ENCODE measurements at places on chromosomes 6 and 20.

DNA sequence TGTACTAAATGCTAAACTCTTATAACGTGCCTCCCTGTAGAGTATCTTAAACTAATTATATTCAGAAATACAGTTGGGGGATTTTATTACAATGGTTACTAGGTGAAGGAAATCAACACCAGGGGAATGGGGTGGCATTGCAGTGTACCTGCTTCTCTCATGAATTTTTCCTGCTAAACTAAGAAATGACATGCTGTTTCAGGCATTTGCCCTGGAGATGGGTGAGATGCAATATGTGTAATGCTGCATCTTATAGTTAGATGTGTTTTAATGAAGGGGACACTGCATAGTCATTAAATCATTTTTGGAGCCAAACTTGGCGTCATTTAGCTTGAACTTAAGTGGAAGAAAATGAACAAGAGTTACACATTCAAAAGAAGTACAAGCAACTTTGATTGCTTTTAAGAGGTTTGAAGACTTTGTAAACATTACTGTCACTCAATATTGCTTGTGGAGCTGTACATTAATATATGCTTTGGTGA lies 4.3 kb downstream of the EYA4 start:
- DNase-seq, result no peak

DNA sequence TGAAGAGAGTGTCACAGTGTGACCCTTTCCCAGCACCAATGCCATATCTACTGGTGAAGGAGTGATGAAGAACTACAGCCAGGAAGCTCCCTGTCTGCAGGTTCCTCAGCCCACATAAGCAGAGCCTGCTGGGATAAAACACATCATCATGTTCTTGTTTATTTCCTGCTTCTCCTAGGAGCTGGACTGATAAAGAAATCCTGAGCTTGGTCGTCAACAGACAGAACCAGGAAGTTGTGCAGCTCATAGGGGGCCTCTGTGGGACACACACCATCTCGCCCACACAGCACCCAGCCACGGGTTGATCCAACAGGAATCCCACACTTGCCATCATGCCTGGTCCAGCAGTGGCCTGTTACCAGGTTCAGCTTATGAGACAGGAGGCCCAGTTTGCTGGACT lies 2.8 kb upstream of the CSTL1 start:
- DNase-seq, result no peak

DNA sequence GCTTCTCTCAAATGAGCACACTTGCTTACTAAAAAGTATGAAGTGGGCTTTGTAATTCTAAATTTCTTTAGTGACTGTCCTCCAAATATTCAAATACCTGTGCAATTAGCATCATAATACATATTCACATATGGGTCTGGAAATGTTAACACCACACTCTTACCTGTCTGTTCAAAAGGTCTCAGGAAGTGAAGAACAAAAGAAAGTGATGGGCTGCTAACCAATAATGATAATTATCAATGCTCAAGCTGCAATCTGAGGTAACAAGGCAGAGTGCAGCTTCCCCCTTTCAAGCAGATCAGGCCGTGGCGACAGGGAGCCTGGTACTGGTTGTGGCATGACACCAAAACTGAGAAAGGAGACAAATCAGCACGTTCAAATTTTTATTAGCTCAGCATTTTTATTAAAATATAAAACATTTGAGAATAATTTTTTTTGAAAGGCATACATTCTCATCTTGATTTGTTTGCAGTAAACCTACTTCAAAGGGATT lies 1044.7 kb upstream of the EPHA7 start:
- no peak for DNase-seq

DNA sequence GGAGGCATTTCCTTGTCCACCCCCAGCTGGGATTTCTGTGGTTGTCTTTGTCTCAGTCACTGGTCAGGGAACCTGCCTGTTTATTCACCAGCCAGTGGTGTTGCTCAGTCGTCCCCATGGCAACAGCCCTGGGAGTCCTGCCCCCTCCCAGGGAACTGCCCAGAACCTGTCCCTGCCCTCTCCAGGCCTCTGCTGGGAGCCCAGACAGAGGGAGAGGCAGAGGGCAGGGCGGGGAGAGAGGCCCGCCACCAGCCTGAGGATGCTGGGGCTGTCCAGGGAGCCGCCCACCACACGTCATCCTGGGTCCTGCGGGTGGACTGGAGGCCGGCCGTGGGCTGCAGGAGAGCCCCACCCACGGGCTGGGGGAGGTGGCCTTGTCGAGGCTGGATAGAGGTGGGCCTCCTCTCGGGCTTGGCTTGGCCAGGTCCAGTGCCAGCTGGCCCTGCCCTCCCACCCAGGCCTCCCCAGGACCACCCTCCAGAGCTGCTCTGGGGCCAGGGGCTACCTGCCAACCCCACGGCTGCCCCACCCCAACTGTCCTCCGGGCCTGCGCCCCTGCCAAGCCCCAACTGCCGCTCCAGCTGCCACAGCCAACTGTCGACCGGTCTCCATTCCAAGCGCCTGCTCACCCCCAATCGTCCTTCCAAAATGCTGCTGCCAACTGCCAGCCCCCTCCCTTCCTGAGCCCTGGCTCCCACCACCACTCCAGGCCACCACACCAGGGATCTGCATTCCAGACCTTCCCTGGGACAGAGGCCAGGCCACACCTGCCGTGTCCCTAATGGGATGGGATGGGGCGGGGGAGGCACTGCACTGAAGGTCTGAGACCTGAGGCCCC lies 4.2 kb upstream of the ZBTB46 start:
- no peak for DNase-seq

GRCh38 chr20:58137651-58138265 lies 90.7 kb downstream of the ANKRD60 start:
- no peak for DNase-seq

GRCh38 chr6:108492131-108492766 lies 68.5 kb upstream of the FOXO3 start:
- DNase-seq, result no peak

GRCh38 chr6:39821046-39821740 lies 29.0 kb downstream of the DAAM2 start:
- DNase-seq, result no peak

- DNase-seq, result no peak
Observed at GRCh38 chr6:34961574-34961973, 72.5 kb downstream of the ANKS1A start.

DNA sequence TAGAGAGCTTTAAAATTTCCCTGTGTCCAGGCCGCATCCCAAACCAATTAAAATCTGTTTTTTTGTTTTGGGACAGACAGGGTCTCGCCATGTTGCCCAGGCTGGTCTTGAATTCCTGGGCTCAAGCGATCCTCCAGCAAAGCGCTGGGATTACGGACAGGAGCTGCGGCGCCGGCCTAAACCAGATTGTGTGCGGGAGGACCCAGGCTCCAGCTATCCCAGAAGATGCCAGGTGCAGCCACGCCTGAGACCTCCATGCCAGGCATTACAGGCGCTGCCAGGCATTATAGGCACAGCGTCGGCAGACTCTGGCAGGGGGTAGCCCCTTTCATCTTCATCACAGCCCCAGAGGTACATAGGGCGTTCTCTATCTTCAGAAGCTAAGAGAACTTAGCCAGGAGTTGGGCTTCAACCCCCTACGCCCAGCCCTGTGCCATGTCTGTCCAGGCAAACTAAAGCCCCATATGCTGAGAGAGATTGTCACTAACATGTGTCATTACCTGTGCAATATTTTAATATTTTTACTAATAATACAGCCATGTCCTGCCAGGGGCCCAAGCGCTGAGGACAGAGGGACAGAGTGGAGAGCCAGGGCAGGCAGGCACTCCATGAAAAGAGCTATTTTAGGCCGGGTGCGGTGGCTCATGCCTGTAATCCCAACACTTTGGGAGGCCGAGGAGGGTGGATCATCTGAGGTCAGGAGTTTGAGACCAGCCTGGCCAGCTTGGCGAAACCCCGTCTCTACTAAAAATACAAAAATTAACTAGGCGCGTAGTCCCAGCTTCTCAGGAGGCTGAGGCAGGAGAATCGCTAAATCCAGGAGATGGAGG lies 9.8 kb upstream of the GRM4 start:
- no peak for DNase-seq

- no peak for DNase-seq
Observed at GRCh38 chr20:4325548-4326187, 310.3 kb upstream of the RNF24 start.

- no peak for DNase-seq
Observed at GRCh38 chr6:37607944-37608343, 89.7 kb downstream of the MDGA1 start.

- no peak for DNase-seq
Observed at GRCh38 chr6:47169785-47170616, 127.9 kb upstream of the ADGRF1 start.

DNA sequence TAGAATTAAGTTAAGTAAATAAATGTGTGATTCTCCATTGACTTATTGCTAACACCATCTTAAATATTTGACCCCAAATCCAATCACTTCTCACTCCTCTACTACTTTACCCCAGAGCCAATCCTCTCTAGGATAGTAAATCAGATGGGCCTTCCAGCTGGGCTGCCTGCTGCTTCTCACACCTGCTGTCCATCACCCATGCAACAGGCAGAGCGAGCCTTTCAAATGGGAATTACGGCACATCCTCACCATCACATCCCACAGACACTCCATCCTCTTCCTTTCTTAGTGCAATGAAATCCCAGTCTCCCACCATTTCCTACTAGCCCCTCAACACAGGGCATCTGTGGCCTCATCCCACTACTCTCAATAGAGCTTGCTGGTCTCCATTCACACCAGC lies 34.0 kb downstream of the HLA-F start:
- no peak for DNase-seq

DNA sequence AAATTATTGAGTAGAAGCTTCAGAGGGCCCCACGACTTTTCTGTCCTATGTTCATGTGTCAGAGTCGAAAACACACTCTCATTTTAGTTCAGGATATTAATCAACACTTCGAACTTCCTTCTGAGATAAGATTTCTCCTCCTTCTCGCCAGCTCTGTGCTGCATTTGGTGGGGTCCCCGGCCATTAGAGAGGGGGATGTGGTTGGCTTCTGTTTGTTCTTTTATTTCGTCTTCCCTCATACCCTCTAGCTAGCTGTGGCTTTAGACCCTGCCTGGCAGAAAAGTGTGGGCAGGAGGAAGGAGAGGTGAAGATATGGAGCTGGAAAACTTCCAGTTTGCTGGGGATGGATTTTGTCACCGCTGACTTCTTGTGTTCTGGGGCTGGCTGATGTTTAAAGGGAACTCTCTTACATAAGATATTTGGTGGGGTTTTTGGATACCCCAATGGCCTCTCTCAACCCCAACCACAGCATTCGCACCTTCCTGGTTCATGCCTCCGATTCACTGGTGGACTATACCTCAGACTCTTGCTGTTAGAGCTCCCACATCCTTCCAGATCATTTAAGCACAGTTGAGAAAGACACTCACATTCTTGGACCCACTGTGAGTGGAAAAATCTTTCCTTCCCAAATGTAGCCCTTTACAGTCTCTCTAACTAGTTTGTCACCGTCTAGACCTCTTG lies 30.7 kb upstream of the TMX4 start:
- DNase-seq, result no peak

DNA sequence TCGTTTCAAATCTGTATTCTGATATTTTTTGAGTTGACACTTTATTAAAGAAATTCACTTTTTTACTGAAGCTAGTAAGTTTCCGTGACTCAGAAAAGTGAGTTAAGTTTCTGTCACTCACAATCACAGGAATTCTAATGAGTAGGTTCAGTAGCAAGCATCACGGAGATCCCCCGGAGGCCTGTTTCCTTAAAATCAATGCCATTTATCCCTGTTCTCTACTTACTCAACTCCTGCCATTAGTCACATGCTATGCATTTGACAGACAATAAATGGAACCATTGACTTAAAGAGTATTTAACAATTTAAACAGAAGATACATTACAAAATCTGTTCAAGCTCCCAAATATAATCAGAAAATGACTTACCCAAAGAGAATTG lies 9.1 kb downstream of the SLC18B1 start:
- no peak for DNase-seq

DNA sequence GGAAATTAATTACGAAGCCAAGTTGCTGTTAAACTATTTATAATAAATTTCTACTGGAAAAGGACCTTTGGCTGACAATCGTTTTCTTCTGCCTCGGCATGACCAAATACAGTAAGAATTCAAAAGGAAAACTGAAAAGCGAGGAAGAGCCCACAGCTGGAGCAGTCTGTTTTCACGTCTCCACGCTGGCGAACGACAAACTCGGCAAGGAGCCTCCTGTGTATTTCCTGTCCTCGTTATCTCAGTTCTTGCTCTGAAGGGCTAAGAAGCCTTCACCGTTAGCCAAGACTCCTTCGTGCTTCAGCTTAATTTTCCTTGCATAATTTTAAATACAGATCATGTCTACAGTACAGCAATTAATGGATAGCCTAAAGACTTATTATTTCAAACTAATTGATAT lies 214.3 kb upstream of the PLCB4 start:
- DNase-seq, result no peak

GRCh38 chr20:63747622-63748069 lies 8.1 kb downstream of the SLC2A4RG start:
- no peak for DNase-seq

GRCh38 chr6:151409679-151410078 lies 18.3 kb upstream of the ZBTB2 start:
- DNase-seq, result no peak

DNA sequence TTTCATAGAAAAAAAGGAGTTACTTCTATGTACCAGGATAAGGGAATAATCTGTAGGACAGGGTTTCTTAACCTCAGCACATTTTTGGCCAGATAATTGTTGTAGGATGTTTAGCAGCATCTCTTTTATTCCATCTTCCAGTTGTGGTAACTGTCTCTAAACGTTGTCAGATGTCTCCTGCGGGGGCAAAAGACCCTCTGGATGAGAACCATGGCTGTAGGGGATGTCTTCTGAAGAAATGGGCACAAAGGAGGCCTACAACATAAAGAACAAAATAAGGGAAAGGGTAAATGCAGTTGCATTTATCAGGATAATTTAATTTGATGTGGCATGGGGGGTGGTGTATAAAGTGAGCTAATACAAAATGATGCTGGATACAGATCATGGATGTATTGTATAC lies 4.1 kb upstream of the FBXO5 start:
- DNase-seq, result no peak

GRCh38 chr6:107152638-107153430 lies 37.5 kb upstream of the BEND3 start:
- no peak for DNase-seq

DNA sequence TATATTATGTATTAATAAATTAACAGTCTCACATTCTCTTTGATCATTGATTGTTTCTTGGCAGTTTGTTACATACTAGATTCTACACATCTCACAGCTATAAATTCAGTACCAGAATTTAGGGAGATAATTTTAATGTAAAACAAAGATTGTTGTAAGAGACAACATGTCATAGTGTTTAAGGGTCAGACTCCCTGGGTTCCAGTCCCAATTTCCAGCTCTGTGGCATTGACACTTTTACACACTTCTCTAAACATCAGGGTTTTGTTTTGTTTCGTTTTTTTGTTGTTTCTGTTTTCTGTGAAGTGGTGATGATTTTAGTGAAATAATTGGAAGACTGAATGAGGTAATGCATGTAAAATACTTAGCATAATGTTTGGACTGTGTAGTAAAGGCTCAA lies 19.9 kb downstream of the ADGRB3 start:
- no peak for DNase-seq

DNA sequence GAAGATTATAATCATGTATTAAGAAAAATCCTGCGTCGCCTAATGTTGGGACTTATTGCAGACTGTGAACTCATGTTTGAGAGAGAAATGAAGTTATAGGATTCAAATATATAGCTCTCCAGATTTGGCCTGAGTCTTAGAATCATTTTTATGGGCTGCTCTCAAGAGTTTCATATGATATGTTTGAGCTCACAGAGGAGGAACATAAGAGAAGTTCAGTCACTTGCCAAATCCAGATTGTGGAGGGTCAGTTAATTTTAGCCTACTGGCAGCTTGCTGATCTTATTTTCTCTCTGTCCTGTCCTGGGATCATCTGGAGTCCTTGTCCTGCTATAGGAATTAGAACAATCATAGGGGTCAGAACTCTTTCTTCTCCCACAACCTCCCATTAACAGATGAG lies 186.1 kb upstream of the SUPT3H start:
- DNase-seq, result no peak
